Smooth muscle cell of bladder (primary cell): ENCODE measurements at places on chromosomes 2 and 18. TPM values are rescaled to one million over a fixed set of nuclear protein-coding genes. Genes with fewer than 3 reads are reported as not detected.

The ANKZF1 gene
- 19.8 and 33.8 TPM in 2 replicates for total RNA-seq

The EGR4 gene
- total RNA-seq: not detected in 2 replicates

The GATA6 gene
- 18.5 and 28.6 TPM in 2 replicates for total RNA-seq

The VAPA gene
- 235 and 277 TPM in 2 replicates for total RNA-seq

The CNTNAP5 gene
- total RNA-seq: not detected in 2 replicates

The UGT1A1 gene
- not detected in 2 replicates for total RNA-seq

The ERFE gene
- total RNA-seq: 1.7 and 7.3 TPM in 2 replicates

The SAG gene
- not detected in 2 replicates for total RNA-seq

The DPP10 gene
- not detected in 2 replicates for total RNA-seq

The CNRIP1 gene
- total RNA-seq: 28.4 and 32.9 TPM in 2 replicates

The POLR1A gene
- 8.4 and 9.5 TPM in 2 replicates for total RNA-seq

The SLC4A5 gene
- under 0.01 and 0.14 TPM in 2 replicates for total RNA-seq

The SULT6B1 gene
- total RNA-seq: not detected in 2 replicates

The HRH4 gene
- under 0.01 and 0.18 TPM in 2 replicates for total RNA-seq

The SLC5A7 gene
- not detected in 2 replicates for total RNA-seq

The IGFBP5 gene
- total RNA-seq: 928 and 1,359 TPM in 2 replicates

The ACTG2 gene
- 12.3 and 20.1 TPM in 2 replicates for total RNA-seq

The SEMA4C gene
- total RNA-seq: 18.3 and 22.1 TPM in 2 replicates

The ERMN gene
- not detected in 2 replicates for total RNA-seq

The KRTCAP3 gene
- 0.18 TPM in 1 of 2 replicates, not detected in the other for total RNA-seq

The DCC gene
- total RNA-seq: not detected in 2 replicates

The CHRNG gene
- not detected in 2 replicates for total RNA-seq

The KCNIP3 gene
- 0.57 and 1.0 TPM in 2 replicates for total RNA-seq

The PAX8 gene
- 0.14 and 0.37 TPM in 2 replicates for total RNA-seq

The DTNA gene
- total RNA-seq: 7.4 and 11.7 TPM in 2 replicates

The HOXD8 gene
- 1.1 and 1.6 TPM in 2 replicates for total RNA-seq

The OSBPL6 gene
- 1.1 and 1.4 TPM in 2 replicates for total RNA-seq

The GIGYF2 gene
- total RNA-seq: 43.9 and 55.8 TPM in 2 replicates
